ENCODE measurements at places on chromosomes 5 and 9. TPM values are rescaled to one million over a fixed set of nuclear protein-coding genes. Genes with fewer than 3 reads are reported as not detected.

The TMEM171 gene
- 5.4 TPM for total RNA-seq

GRCh38 chr5:59299006-59299405 lies 594.5 kb downstream of the PDE4D start:
- DNase-seq = no peak

DNA sequence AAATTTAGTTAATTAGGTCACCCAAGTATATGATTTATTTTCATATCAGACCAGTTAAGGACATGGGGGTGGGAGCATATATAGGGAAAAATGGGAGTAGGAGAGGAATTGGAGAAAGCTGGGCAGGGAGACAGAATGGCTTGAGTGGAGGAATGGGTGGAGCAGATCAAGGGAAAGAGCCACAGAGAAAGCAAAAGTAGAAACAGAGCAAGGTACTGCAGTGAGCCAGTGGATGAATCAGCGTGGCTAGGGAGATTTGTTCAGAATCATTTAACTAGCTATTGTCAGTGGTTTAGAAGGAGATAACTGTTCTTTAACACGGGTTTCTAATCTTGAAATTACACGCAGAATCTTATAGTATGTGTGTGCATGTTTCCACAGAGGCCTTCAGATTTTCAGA lies 37.4 kb downstream of the SNX24 start:
- DNase-seq = no peak

DNA sequence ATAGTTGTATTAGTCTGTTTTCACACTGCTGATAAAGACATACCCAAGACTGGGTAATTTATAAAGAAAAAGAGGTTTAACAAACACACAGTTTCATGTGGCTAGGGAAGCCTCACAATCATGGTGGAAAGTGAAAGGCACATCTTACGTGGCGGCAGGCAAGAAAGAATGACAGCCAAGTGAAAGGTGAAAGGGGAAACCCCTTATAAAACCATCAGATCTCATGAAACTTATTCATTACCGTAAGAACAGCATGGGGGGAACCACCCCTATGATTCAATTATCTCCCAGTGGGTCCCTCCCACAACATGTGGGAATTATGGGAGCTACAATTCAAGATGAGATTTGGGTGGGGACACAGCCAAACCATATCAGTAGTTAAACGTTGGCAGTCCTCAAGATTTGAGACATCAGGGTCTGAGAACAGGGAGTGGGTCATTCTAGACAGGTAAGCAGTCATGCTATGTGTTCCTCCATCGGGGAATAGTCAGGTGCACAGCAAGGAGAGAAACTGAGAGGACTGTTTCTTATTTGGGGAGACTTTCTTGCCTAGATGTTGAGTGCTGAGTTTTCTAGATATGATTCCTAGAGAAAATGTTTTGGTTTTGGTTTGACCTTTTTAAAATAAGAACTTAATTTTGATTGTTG lies 45.8 kb upstream of the ENTREP1 start:
- DNase-seq = no peak

- DNase-seq = no peak
Observed at GRCh38 chr9:103700195-103700962, 393.7 kb upstream of the SMC2 start.

Data from HCT116 (cell line).